ENCODE measurements at places on chromosomes 6 and 20.

GRCh38 chr6:26240157-26241032, 124.6 kb upstream of the BTN3A2 start:
- DNase-seq, result peak; percentile 48

DNA sequence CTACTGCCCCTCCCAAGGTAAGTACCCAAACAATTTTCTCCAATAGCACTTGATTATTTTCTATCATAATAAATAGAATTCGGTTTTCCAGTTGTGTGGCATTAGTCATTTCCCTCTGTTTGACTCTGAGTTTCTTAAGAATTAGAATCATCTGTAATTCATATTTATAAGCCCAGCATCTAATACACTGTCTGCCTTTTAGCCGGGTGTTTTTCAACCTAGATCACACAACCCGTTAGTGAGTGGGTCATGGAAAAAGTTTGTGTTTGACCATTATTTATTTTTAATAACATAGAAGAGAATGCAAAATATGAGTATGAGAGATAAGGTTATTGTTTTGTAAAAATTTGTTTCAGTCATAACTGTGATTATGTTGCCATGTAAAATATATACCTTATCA, 701.6 kb downstream of the RFPL4B start:
- no peak for DNase-seq

GRCh38 chr20:20856306-20856705, 143.9 kb upstream of the RALGAPA2 start:
- no peak for DNase-seq

- no peak for DNase-seq
These were observed 74.8 kb downstream of the CEBPB start for GRCh38 chr20:50265245-50265946.
